ENCODE measurements at places on chromosomes 16 and 17.

DNA sequence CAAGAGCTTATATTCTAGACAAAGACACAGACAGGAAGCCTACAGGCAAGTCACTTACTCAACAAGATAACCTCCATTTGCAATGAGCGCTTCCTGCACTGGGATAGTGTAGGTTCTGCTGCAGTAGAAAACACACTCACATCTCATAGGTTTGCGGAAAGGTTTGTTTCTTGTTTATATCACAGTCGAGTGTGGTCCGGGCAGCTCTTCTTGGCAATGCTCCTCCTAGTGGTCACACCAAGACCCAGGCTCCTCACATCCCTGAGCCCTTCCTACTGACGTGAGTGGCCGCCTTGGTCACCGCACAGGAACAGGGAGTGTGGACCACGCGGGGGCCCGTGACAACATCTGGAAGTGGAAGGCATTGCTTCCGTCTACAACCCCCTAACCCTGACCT is 48.0 kb upstream of the RBFOX3 start:
- no peak for DNase-seq

DNA sequence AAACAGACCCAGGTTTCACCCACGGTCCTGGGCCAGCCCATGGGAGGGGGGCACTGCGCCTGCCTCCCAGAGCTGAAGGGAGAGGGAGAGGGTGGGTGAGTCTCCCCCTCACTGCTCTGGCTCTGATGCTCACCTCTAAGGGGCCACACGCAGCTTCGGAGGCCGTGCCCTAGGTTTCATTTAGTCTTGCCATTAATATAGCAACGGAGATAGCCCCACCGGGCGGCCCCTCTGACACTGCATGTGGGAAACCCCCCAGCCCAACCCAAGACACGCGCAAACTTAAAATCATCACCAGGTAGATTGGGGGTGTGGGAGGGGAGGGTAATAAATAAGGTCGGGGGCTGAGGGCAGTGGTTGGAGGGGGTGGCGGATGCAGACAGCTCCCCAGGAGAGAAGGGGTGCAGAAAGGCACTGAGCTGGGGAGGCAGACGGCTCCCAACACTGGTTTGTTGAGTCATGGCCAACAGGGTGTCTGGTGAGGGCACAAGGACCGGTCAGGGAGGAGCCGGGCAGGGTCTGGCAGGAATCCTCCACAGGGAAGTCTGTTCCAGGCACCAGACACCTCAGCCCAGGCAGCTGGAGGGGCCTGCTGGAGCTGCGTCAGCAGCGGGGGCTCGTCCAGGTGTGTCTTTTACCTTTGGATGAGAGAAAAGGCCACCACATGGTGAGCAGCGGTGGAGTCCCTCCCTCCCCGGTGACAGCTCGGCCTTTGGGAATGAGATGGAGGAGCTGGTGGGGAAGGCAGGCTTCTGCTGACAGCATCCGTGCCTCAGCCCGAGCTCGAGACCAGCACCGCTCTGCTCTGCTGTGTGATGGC is 32.0 kb upstream of the DOC2B start:
- no peak for DNase-seq

GRCh38 chr16:105521-105920 is 27.5 kb downstream of the MPG start:
- DNase-seq, result no peak

DNA sequence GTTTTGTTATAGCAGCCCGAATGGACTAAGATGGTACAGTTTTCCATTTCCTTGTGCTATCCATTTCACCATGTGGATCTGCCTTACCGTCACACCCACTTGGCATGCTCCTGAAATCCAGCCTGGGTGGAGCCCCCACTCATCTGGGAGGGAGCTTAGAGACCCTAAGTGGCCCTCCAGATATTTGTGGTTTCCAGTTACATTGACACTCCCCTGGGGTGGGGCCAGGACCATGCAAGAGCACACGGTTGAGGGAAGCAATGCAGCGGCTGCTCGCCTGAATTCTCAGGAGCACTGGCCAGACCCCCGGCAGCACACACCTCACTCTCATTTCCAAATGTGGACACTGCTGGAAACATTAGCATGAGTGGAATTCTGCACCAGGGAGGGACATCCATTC is 231.1 kb downstream of the UTP18 start:
- no peak for DNase-seq

- DNase-seq, result no peak
Measured at GRCh38 chr17:74822939-74823367, 36.7 kb downstream of the GRIN2C start.

- no peak for DNase-seq
Measured at GRCh38 chr17:59466946-59467801, 98.2 kb upstream of the DHX40 start.

DNA sequence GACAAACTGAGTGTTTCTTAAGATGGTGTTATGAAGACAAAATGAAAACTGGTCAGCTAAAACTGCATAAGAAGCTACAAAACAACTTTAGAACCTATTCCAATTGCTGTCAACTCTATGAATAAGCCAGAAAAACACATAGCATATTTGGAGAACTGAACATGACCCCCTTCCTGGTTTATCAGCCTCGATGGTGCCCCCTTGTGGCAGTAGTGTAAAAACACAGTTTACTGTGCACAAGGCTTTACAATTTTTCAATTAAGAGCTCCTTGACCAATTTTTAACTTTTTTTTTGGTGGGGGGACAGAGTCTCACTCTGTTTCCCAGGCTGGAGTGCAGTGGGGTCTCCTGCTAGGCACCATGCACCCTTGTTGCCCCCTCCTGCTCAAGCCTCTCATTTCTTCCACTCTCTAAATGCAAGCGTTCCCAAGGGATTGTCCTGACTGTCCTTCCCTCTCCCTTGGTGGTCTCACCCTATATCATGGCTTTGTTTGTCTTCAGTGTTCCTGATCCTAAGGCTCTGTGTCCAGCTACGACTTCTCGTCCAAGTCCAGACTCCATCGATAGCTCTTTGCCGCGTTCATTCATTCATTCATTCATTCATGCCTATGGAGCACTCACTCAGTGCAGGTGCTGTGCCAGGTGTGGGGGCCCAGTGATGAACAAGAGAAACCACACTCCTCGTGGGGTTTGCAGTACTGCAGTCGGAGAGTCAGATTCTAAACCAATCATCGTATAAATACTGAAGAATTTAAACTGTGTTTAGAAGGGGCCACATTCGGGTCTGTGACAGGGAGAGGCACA is 7.5 kb downstream of the EIF1 start:
- DNase-seq, result peak; percentile 68

- no peak for DNase-seq
Measured at GRCh38 chr16:3454631-3455147, 11.2 kb downstream of the NAA60 start.

- DNase-seq, result no peak
Measured at GRCh38 chr16:12207939-12208338, 231.4 kb downstream of the SNX29 start.

- DNase-seq, result peak; percentile 14
Measured at GRCh38 chr16:67783353-67783725, 23.0 kb downstream of the RANBP10 start.

- no peak for DNase-seq
Measured at GRCh38 chr16:85373741-85374570, 239.2 kb upstream of the GSE1 start.

- DNase-seq, result no peak
Measured at GRCh38 chr16:30667361-30667905, 9.2 kb downstream of the FBRS start.

- no peak for DNase-seq
Measured at GRCh38 chr16:23701045-23701444, 12.0 kb downstream of the ERN2 start.

DNA sequence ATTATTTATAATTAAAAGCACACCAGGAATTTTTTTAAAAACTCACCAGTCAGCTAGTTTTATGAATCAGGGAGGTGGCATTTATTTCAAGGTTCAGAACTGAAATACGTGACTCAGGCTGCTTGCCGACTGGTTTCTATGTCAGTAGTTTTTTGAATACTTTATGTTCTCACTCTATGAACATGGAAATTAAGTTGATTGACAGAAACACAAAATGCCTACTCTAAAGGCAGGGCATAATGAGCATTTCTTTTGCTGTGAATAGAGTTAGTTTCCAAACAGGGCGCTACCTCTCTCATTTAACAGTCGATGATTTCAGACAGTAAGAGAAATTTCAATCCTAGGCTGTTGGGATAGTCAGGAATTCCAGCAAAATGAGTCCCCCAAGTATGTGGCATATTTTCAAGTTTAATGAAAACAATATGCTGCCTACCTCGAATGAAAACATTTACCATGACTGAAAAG is 6.7 kb downstream of the HS3ST3B1 start:
- DNase-seq, result no peak

- DNase-seq, result no peak
Measured at GRCh38 chr17:2034806-2035540, 5.0 kb downstream of the DPH1 start.

- DNase-seq, result peak; percentile 91
Measured at GRCh38 chr16:2251296-2252111, at the start of gene ECI1. Gene ECI1, minus strand, starts transcription at chr16:2251587. Its CDS starts 21 bp downstream, at chr16:2251566.

DNA sequence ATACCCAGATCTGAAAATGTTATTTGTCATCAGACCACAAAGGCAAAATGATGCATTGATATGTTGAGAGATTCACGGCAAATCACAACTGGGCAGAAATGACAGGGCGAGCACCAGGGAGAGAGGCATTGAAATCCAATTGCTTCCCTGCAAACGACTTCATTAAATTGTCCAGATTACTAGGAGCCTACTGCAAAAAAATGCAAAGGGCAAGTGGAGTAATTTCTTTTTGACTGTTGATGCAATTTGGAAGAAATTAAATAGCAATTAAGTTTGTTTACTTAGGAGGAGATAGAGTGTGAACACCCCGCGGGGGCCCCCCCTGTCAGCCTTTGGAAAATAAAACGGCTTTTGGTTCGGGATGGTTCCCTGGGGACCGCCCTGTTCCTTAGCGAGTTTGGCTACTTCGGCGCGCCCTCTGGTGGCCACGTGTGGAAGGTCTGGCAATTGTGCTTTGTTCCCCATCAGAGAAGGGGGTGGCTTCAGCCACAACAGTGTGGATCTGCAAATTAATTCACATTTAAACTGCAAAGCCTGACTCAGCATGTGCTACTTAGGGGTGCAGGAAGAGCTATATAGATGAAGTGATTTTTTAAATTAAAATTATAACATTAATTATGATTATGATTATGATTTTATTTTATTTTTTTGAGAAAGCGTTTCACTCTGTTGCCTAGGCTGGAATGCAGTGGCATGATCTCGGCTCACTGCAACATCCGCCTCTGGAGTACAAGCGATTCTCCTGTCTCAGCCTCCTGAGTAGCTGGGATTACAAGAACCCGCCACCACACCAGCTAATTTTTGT is 14.5 kb upstream of the TMC7 start:
- peak; percentile 46 for DNase-seq

GRCh38 chr16:85429776-85430522 is 183.2 kb upstream of the GSE1 start:
- DNase-seq, result no peak

GRCh38 chr16:88957433-88957767 is 19.6 kb downstream of the CBFA2T3 start:
- no peak for DNase-seq

DNA sequence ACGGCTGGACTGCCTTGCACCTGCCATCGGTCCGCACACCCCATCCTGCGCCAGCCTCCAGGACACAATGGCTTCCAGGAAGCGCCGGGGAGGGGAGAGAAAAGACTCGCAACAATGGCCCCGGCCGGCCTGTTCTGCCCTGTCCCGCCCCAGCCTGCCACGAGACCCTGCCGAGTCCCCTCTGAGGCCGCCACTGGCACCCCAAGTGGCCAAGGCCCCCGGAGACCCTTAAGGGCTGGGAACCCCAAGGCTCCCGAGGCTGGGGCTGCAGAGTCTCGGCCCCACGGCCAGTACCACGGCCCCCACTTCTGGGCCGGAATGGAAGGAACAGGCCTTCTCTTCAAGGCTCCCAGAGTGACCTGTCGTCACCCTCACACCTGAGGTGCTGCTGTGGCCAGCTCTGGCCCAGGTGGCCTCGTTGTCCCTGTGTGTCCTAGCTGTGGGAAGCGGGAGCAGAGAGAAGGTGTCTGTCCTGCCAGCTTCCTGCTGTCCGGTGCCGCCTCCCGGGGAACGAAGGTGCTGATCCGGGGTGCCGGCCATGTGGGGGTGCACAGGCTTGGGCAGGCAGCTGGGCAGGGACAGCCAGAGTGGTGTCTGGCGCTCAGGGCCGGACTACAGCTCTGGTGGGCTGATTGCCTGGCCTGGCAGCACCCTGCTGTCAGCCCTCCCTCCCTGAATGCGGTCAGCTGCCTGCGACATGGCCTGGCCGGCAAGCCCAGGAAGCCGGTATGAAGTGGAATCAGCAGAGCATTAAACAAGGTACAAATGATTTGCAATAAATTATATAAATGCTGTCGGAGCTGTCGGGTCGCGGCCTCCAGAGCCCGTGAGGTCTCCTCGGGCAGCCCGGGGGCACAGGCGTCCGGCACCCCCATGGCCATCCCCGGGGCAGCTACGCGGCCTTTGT is 8.2 kb upstream of the CACNA1H start:
- no peak for DNase-seq

DNA sequence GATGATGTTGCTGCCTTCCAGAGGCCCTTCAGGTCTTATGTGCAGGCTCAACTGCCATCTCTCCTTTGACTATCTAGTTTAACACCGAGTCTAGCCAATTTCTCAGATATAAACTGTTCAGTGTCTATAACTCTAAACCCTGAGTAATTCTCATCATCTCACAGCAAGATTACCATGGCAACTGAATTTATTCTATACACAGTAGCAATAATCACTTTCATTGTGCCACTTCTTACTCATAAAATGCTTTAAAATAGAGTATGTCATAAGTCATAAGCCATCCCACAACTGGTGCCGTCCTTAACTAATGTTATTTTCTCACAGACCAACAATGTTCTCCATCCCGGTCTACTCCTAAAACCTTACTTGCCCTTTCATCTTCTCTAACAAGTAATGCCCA is 45.0 kb downstream of the SYNRG start:
- no peak for DNase-seq

GRCh38 chr16:54504372-54504771 is 217.8 kb upstream of the IRX3 start:
- no peak for DNase-seq

GRCh38 chr16:66653581-66654350 is 42.8 kb downstream of the CMTM4 start:
- DNase-seq, result no peak

GRCh38 chr17:41510251-41511065 is 5.0 kb upstream of the KRT13 start:
- DNase-seq, result no peak

DNA sequence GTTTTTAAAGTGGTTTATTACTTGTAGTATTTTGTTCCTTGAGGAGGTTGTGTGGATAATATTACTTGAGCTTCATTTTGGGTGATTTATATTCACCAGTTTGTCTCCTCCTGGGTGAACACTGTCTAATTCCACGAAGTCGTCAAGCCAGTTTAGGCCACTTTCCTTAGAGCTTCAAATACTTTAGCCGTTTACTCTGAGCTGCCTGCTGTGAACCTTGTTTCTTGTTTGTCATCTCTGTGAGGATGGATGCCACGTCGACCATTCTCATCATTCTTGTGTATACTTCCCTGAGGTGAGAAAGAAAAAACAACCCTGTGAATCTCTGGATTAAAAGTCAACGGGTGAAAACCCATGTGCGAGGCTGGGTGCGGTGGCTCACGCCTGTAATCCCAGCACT is 9.0 kb downstream of the KRT24 start:
- no peak for DNase-seq

Data from NCI-H2107 (cell line).